ENCODE measurements at places on chromosomes 16 and 17.

DNA sequence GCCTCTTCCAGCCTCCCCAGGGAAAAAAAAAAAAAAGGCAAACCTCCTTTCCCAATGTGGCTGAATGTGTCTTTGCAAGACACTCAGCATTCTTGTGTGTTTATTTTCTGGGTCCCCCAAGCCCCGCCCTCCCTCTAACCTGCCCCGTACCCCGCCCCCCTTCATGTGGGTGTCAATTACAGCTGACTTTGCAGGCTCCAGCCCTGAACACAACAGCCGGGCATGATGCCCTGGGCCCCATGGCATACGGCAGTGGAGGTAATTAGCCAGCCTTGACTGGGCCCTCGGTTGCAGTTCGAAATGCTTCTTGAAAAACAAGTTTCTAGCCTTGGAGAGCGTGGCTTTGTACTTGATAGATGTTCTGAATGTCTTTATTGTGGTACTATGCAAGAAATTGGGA is 354.7 kb upstream of the RBFOX1 start:
- no peak for DNase-seq

DNA sequence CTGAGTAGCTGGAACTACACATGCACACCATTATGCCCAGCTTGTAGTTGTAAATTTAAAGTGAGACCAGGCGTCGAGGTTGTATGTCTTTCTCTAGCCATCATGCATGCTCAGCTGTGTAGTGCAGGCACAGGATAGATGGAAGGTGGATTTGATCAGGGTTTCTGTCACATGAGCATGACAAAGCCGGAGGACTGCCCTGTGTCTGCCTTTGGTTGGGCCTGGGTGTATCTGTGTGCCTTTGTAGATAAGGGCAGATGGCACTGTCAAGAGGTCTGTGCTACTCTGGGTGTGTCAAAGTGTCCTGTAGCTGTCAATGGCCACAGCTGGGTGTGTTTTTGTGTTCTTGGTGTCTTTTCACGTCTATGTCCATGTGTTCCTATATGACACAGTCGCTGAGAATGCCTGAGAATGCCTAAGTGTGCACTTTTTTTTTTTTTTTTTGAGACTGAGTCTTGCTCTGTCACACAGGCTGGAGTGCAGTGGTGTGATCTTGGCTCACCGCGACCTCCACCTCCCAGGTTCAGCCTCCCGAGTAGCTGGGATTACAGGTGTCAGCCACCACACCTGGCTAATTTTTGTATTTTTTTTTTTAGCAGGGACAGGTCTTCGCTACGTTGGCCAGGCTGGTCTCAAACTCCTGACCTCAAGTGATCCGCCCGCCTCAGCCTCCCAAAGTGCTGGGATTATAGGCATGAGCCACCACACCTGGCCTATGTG is 4.1 kb upstream of the NAGS start:
- DNase-seq: no peak

DNA sequence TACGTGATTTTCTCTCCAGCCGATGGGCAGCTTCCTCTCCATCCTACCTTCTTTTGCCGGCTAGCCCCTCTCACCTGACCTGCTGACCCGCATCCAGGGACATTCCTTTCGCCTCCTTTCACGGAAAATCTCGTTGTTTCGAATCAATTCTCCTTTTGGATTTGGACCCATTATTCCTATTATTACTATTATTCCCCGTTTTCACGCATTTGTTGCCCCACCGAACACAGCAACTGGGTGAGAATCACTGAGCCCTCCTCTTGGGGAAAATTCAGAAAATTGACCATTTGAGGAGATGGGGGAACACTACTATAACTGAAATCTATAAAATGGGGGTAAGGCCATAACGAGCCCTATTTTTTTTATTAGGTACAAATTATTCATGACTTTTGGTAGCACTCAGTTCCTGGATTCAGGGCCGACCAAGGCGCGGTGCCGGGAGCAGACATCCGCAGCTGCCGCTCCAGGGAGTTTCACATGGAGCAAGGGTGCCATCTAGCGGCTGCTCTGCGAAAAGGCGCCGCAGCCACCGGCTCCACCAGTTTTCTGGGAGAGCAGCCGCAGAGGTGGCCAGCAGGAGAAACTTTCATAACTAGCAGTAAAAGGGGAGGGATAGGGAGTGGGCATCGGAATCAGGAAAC is 3.3 kb upstream of the HOXB8 start:
- DNase-seq: peak; percentile 85

DNA sequence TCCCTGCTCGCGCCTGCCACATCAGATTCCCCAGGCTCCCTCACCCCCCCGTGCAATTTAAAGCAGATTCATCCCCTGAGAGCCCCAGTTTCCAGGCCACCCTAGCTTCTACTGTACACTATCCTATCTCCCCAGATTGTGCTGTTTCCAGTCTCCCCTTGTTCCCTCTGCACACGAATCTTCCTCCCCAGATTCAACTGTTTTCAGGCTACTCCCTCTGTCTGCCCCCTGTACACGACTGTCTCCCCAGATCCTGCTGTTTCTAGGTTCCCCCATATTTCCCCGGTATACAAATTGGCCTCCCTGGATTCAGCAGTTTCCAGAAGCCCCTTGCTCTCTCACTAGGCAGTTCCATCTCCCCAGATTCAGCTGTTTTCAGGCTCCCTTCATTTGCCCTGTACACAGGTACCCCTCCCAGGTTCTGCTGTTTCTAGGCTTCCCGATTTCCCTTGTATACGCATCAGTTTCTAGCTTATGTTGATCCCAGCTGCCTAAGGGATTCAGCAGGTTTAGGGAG is 22.9 kb downstream of the COPZ2 start:
- DNase-seq: no peak

GRCh38 chr17:46876353-46876887 is 25.0 kb downstream of the WNT9B start:
- DNase-seq: no peak

DNA sequence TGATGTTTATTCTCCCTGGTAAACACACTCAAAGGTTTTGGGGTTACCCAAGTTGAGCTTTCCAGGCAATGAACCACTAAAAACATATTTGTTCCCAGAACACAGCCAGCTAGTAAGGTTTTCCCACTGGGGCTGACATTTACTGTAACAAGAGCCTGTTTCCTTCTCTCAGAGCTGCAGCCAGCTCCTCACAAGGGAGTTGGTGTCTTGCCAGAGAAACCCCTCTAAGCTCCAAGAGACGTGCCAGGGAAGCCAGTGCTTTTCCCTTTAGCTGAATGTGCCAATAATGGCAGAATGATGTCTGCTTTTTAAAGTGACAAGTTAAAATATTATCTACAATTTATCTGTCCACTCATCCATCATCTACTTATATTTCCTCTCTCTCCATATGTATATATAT is 170.8 kb upstream of the RBFOX1 start:
- DNase-seq: no peak

- peak; percentile 4 for DNase-seq
Observed at GRCh38 chr17:44502598-44503146, 534 bp downstream of the GPATCH8 start.

- DNase-seq: peak; percentile 82
Observed at GRCh38 chr16:81524382-81524781, 79.8 kb downstream of the CMIP start.

GRCh38 chr17:54992797-54993639 is 24.5 kb downstream of the STXBP4 start:
- DNase-seq: peak; percentile 65

DNA sequence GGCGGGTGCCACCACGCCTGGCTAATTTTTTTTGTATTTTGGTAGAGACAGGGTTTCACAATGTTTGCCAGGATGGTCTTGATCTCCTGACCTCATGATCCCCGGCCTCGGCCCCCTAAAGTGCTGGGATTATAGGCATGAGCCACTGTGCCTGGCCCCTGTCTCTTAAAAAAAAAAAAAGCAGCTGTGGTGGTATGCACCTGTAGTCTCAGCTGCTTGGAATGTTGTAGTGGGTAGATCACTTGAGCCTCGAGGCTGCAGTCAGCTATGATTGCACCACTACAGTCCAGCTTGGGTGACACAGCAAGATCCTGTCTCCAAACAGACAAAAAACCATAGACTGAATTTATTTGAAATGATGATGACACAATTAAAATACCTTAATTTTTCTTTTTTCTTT is 24.3 kb downstream of the CDK12 start:
- DNase-seq: no peak

DNA sequence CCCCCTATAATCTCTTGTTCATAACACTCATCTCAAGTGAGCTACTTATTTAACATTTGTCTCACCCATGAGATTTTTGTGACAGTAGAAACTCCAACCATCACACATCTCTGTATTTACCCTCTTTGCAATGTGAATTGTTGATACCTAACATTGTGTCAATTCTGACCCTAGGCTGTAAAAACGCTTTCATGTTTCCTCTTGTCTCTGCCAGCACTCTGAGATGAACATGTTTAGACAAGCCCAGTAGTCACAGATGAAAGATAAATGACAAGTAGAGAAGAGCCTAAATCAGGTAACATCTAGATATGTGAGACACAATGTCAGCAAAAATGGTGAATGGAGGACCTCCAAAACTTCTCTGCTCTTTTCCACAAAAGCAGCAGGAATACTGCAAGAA is 1254.5 kb upstream of the GOT2 start:
- no peak for DNase-seq

DNA sequence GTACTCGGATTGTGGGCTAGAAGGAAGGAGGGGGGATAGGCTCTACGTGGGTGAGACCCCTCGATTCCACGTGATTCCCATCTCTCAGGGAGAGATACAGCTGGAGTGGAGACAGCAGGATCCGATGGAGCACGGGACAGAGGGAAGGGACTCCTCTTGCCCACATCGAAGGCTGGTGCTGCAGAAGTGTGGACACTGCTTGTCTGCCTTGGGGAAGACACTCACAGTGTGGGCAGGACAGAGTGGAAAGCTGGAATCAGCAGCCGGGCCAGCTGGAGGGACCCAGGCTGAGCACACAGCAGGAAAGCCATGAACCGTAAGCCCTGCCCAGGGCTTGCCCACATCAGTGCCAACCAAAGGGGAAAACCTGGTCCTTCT is 42.1 kb upstream of the RPH3AL start:
- no peak for DNase-seq

DNA sequence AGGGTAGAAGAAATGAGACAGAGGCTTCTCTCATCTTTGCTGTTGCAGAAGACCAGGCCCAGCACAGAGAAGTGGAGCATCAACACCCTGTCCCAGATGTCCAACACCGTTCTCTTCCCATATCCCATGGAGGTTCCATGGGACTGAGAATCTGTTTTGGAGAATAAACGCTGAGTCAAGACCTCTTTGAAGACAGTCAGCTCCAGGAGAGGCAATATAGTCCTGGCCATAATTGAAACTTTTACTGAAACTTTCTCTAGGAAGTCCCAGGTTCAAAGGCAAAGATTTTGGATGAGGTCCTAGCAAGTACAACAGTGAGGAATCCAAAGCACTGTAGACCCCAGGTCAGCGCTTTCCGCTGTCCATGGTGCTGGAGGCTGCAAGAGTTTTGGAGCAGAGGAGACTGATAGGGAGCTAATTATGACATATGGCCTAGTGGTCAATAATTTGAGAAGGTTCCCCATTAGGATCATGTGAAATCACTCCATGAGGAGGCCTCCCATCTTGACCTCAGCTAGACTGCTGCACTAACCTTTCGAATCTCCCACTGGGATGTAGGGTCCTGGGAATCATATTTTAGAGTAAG is 36.0 kb downstream of the OSBPL7 start:
- DNase-seq: peak; percentile 10

GRCh38 chr16:70470927-70471341 is 16.5 kb downstream of the FCSK start:
- DNase-seq: no peak

DNA sequence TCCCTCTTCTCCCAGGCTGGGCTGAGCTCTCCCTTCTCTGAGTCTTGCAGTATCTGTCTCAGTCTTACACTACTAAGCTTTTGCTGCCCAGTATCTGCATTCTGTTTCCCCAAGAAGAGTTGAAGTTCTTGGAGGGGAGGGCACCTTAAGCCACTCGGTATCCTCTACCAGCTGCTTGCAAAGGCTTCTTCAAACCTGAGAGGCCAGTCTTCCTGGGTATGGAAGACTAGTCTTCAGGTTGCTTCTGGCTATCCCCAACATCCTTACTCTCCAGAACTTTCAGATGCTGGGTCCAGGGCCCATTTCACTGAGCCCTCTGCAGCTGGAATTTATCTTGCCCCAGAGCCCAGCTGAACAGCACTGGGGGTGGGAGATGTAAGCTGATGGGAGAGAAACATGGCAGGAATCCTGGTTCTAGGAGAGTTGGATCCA is 20.1 kb downstream of the GP2 start:
- no peak for DNase-seq

GRCh38 chr16:88735121-88735520 is 28.8 kb downstream of the CTU2 start:
- no peak for DNase-seq

- peak; percentile 56 for DNase-seq
Observed at GRCh38 chr16:52191531-52192134, 355.3 kb downstream of the TOX3 start.

- DNase-seq: no peak
Observed at GRCh38 chr17:48389903-48390302, 40.1 kb downstream of the SKAP1 start.

DNA sequence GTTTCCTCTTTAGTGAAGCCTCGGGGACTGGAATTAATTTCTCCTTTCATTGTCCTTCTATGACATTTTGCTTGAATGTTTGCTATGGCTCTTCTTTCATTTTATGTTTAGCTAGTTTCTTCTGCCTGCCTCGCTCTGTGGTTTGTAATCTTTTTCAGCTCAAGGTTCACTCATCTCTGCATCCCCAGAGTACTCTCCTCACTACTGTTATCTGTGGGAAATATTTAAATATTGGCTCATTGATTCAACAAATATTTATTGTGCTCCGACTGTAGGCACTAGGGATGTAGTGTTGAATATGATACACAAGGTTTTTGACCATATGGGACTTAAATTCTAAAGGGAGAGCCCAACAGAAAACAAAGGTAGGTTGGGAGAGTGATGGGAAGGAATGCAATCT is 195.9 kb downstream of the PHKB start:
- DNase-seq: no peak

GRCh38 chr17:12530161-12530560 is 135.5 kb upstream of the MYOCD start:
- no peak for DNase-seq

- DNase-seq: no peak
Observed at GRCh38 chr17:74201250-74201649, 2.2 kb upstream of the RPL38 start.

- DNase-seq: no peak
Observed at GRCh38 chr17:58605470-58605869, 86.4 kb downstream of the TEX14 start.

DNA sequence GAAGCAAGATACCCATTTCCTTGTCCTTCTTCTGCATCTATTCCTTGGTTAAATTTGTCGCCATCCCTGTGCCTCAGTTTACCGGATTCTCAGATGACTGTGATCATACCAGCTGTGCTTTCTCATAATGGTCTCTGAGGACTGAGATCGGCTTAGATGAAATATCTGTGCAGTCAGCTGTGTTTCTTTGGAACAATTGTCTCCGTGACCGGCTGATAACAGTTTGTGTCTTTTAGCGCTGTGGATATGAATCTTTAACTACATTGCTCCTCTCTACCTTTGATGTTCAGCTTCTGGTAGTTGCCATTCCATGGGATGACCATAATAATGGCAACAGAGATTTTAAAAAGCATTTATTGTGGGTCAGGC is 473 bp downstream of the FTO start:
- DNase-seq: no peak
